ENCODE measurements at places on chromosomes 16 and 17. TPM values are rescaled to one million over a fixed set of nuclear protein-coding genes. Genes with fewer than 3 reads are reported as not detected.

DNA sequence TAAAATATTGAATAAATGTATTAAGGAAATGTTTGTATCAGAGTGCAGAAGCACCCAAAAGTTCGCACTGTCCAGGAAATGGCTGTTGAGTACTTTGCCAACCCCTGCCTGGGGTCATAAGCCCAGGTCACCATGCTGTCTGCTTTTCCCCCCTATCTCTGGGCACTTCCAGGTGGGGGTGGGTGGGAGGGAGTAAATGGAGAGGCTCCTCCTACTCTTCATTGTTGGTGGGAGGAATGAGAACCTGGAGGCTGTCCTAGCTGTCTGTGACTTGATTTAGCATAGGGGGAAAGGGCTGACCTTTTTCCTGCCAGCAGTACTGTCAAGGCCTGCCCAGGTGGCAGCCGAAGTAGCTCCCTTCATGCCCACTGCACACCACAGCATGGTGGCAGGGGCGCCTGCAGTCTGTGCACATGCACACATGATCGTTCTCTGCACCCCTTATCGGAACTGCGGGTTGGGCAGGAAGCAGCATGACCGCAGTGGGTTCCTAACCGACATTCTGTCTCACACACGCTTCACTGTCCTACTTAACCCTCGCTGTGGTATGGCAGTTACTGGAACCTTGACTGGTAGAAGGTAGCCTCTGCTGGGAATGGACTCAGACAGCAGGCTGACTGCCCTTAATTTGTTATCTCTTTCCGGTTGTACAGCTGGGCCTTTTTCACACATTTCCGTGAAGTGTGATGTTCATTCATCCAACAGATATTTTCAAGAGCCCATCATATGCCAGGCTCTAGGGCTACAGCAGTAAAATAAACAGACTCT lies 41.5 kb downstream of the LDHD start:
- no peaks in the 10 kb centered on the region for H3K36me3 ChIP-seq
- H3K4me1 ChIP-seq: peaks cover 38% of the 10 kb centered on the region
- DNase-seq: peak; percentile 45
- H3K27me3 ChIP-seq: no peaks in the 10 kb centered on the region

DNA sequence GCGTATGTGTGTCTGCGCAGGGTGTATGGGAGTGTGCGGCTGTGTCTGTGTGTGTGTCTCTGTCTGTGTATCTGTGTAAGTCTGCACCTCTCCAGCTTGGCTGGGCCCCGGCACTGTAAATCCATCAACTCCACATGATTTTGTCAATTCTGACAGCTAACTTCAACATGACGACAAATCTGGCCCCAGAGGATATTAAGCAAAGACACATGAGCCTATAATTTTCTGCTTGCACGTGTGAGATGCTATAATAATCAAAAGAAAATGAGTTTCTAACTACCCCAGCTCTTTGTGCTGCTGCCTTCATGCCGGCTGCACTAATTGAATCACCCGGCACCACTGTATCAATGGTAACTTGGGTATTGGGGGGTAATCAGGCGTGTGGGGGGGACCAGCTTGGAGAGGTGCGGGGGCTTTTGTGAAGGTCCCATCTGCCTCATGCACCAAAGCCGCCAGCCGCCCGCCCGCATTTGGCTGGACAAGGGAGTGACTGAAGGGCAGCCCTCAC lies 57.6 kb upstream of the LHX1 start:
- H3K36me3 ChIP-seq: no peaks in the 10 kb centered on the region
- no peak for DNase-seq
- no peaks in the 10 kb centered on the region for H3K27me3 ChIP-seq
- H3K27ac ChIP-seq: no peak overlapping the region

EPOP gene
- 0.22 TPM for total RNA-seq

- peak within 1 kb of the TSS; percentile 59 for H3K27ac ChIP-seq
- H3K36me3 ChIP-seq: no peaks in the 10 kb centered on the region
- no peaks in the 10 kb centered on the region for H3K27me3 ChIP-seq
- peak; percentile 18 for DNase-seq
- peaks cover 3% of the 10 kb centered on the region for H3K4me1 ChIP-seq
Measured at GRCh38 chr17:30970831-30971567, at the start of gene RNF135. Gene RNF135 (plus strand): TSS chr17:30971039. CDS start chr17:30971074, 35 bp downstream.

DNA sequence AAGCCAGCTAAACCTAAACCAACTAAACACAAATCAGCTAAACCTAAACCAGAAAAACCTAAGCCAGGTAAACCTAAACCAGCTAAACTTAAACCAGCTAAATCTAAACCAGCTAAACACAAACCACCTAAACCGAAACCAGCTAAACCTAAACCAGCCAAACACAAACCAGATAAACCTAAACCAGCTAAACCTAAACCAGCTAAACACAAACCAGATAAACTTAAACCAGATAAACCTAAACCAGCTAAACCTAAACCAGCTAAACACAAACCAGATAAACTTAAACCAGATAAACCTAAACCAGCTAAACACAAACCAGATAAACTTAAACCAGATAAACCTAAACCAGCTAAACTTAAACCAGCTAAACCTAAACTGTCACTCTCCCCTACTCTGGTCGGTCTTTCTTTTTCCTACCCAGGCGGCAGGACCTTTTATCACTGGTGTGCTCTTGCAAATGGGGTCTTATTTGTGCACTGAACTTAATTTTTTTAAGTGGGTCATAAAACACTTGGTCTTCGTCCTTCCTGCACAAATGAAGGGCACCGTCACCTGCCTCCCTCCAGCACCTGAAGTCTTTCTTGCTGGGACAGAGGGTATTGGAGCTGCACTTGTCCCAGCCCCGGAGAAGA lies 7.2 kb downstream of the EVPL start:
- no peaks in the 10 kb centered on the region for H3K4me1 ChIP-seq
- no peak overlapping the region for H3K27ac ChIP-seq
- H3K36me3 ChIP-seq: no peaks in the 10 kb centered on the region
- no peak overlapping the region for H3K4me3 ChIP-seq
- no peak for DNase-seq
- no peaks in the 10 kb centered on the region for H3K27me3 ChIP-seq

DNA sequence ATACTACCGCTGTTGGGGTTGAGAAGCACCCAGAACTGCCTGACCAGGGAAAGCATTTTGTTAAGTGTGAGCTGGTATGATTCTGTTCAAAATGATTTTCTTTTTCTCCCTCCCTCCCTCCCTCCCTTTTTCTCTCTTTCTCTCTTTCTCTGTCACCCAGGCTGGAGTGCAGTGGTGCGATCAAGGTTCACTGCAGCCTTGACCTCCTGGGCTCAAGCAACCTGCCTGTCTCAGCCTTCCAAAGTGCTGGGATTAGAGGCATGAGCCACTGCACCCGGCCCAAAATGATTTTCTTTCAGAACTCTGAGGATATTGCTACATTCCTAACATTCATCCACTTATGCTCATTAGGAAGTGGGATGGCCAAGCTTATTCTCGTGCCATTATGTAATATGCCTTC lies 41.3 kb downstream of the SLC47A1 start:
- no peak for DNase-seq
- no peaks in the 10 kb centered on the region for H3K36me3 ChIP-seq
- H3K27me3 ChIP-seq: peaks cover 3% of the 10 kb centered on the region
- H3K4me3 ChIP-seq: no peak overlapping the region
- no peak overlapping the region for H3K27ac ChIP-seq

DNA sequence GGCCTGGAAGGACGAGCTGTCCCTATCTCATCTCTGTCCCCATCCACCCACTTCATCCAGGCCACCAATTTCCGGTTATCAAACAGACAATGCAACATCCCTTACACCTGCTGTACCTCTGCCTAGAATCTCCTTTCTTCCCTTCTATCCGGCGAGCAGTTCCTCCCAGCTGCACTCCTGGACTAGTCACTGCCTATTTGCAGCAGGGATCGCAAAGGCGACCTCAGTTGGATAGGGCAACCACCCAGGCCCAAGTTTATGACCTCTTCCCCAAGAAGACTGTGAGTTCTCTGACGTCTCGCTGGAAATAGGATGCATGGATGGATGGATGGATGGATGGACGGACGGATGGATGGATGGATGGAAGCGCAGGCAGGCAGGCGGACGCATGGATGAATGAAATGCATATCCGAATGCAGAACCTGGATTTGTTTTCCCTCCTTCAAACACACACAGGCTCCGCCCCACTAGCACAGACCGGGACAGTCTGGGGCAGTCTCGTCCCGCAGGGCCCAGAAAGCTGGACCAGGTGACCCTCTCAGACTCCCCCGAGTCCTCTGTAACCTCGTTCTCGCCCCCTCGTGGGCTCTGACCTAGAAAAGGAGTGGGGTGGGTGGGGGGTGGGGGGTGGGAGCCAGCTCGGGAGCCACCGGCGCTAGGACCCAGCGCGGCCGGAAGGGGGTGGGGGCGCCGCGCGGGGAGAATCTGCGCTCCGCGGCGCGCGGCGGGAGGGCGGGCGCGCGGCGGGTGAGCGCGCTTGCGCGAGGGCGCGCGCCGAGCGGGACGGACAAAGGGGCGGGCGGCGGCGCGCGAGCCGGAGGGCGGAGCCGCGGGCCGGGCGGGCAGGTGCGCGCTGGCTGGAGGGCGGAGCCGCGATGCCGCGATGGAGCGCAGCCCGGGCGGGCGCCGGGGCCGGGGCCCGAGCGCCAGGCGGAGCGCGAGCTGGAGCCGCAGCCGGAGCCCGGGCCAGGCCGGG lies at the start of gene SBK1:
TSS of gene SBK1 (plus strand) at position 875 of the 976 bp plus-strand sequence. CDS start 24,867 bp downstream, outside the sequence.
- no peaks in the 10 kb centered on the region for H3K27me3 ChIP-seq
- peaks cover 48% of the 10 kb centered on the region for H3K4me1 ChIP-seq
- peaks cover 3% of the 10 kb centered on the region for H3K36me3 ChIP-seq
- H3K27ac ChIP-seq: peak within 1 kb of the TSS; percentile 87
- peak within 1 kb of the TSS; percentile 94 for H3K4me3 ChIP-seq

NDUFB10 gene
- total RNA-seq: 72.9 TPM

DNA sequence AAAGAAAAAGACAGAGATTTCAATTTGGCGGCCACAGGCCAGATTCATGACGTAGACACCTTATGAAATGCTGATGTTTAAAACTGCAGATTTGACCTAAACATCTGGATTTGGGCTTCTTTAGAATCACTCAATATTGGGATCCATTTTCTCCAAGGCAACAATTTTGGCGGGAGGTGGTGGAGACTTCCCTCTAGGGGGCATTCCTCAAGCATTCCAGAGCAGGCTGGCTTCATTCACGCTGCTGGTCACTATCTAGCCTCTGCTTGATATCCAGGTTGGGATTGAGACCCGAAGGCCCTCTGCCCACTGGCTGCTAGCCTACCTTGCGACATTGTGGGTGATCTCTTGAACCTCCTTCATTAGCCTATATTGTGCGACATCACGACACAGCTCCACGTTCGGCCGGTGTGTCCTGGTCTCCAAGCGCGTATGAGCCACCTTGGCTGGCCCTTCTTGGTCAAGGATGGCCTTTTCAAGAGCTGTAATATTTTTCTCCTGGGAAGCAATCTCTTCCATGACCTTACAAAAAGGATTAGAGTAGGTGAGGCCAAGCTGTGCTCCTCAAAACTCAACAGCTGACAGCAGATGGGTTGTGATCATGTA lies 24.5 kb downstream of the FBXO39 start:
- no peak overlapping the region for H3K4me3 ChIP-seq
- H3K36me3 ChIP-seq: no peaks in the 10 kb centered on the region
- H3K27me3 ChIP-seq: no peaks in the 10 kb centered on the region
- H3K4me1 ChIP-seq: no peaks in the 10 kb centered on the region
- DNase-seq: no peak

- DNase-seq: no peak
- no peaks in the 10 kb centered on the region for H3K27me3 ChIP-seq
- no peak overlapping the region for H3K4me3 ChIP-seq
- H3K4me1 ChIP-seq: peaks cover 18% of the 10 kb centered on the region
- no peak overlapping the region for H3K27ac ChIP-seq
Measured at GRCh38 chr16:84740596-84741116, 40.9 kb downstream of the USP10 start.

DNA sequence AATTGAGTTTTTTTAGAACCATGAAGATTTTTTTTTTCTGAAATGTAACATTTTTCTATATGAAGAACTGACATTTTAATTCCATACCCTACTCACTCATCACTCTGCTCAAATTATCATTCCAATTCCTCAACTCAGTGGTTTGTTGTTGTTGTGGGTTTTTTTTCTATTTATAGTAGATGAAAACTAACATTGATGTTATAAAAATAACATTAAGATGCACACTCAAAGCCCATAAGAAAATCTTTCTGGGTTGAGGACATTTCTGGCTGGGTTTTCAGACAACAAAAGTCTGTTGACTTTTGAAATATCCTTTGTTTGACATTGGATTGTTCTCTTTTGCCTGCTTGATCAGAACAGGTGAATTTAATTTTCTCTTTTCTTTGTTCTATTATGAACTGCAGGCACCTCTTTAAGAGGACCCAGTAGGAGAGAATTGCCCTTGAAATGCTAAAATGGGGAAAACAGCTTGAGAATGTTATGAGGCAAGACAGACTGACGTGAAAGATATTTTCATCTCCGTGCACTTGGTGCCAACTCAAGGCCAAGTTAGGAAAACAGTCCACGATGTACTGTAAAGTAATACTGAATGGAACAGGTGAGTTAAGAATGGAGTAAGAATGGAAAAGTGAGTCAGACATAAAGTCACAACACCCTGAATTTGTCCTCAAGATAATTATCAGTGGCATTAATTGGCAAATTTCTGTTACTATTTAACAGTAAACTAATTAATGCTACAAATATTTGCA lies 16.1 kb upstream of the ABCA5 start:
- DNase-seq: no peak
- H3K27me3 ChIP-seq: no peaks in the 10 kb centered on the region
- H3K4me3 ChIP-seq: no peak overlapping the region
- H3K36me3 ChIP-seq: no peaks in the 10 kb centered on the region

GRCh38 chr16:76204249-76204648 lies 73.0 kb upstream of the CNTNAP4 start:
- no peaks in the 10 kb centered on the region for H3K36me3 ChIP-seq
- no peak overlapping the region for H3K27ac ChIP-seq
- H3K4me1 ChIP-seq: no peaks in the 10 kb centered on the region

GRCh38 chr17:50640686-50641351 lies 6.1 kb downstream of the ABCC3 start:
- no peaks in the 10 kb centered on the region for H3K36me3 ChIP-seq
- no peak for DNase-seq
- no peaks in the 10 kb centered on the region for H3K27me3 ChIP-seq
- H3K4me1 ChIP-seq: no peaks in the 10 kb centered on the region
- no peak overlapping the region for H3K27ac ChIP-seq

DNAI2 gene
- 0.81 TPM for total RNA-seq

DNA sequence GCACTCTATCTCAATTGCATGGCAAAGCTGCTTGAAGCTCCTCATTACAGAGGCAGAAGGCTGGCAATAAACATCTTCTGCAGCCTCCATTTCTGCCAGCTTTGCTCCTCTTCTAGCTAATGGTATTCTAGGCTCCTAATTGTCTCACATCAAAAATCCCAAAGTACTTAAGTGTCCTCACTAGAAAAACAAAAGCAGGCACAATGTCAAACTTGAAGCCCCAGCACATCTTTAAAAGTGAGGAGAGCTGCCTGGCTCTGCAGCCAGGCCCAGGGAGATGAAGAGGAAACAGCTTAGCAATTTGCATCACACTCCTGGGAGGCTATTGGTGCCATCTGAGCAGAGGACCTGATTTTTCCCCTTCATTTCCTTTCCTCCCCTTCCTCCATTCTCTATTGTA lies 197.1 kb downstream of the KCNJ2 start:
- H3K36me3 ChIP-seq: no peaks in the 10 kb centered on the region
- H3K27ac ChIP-seq: no peak overlapping the region
- DNase-seq: no peak
- no peaks in the 10 kb centered on the region for H3K4me1 ChIP-seq

- DNase-seq: no peak
- H3K4me3 ChIP-seq: no peak overlapping the region
- H3K27ac ChIP-seq: no peak overlapping the region
Measured at GRCh38 chr17:64420143-64420670, 28.7 kb upstream of the MILR1 start.
